ENCODE measurements at places on chromosomes 3 and 15.

GRCh38 chr3:167675848-167676247, 22.1 kb upstream of the WDR49 start:
- DNase-seq = no peak

GRCh38 chr15:48992545-48992944, 28.8 kb upstream of the SHC4 start:
- no peak for DNase-seq

DNA sequence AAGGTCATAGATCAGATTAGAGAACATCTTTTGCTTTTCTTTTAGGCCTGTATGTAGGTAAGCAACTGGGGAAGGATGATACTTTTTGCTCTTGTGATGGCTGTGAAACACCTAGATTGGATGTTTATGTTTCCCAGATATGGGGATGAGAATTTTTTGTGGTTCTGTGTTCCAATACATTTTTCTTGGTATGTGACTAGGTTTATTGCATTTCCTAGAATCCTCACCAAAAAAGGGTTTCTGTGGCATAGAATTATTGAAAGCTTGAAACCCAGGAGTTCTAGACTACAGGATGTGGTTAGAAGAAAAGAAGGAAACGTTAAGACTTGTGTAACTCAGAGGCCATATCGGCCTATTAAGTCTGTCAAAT, 25.8 kb downstream of the OXNAD1 start:
- DNase-seq = no peak

DNA sequence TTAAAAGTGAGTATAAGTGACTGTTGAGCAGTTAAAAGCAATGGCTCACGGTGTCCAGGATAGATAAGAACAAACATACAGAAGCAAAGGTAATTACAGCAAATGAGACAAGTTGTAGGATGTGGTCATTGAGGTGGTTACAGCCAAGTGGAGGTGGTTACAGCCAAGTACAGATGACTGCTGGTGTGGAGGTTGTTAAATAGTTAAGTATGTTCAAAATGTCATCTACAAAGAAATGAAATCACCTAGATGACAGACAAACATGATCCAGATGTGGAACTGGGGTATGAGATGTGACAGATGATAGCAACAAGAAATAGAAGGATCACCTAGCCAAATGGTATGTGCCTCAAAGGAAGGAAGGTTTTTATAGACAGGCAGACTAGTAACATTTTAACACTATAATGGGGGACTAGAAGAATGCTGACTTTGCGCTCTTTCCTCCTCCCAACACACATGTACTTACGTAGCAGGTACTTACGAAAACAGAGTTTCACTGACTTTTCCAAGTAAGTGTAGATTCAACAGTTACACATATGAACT, 6.8 kb upstream of the ANKRD28 start:
- DNase-seq = no peak

DNA sequence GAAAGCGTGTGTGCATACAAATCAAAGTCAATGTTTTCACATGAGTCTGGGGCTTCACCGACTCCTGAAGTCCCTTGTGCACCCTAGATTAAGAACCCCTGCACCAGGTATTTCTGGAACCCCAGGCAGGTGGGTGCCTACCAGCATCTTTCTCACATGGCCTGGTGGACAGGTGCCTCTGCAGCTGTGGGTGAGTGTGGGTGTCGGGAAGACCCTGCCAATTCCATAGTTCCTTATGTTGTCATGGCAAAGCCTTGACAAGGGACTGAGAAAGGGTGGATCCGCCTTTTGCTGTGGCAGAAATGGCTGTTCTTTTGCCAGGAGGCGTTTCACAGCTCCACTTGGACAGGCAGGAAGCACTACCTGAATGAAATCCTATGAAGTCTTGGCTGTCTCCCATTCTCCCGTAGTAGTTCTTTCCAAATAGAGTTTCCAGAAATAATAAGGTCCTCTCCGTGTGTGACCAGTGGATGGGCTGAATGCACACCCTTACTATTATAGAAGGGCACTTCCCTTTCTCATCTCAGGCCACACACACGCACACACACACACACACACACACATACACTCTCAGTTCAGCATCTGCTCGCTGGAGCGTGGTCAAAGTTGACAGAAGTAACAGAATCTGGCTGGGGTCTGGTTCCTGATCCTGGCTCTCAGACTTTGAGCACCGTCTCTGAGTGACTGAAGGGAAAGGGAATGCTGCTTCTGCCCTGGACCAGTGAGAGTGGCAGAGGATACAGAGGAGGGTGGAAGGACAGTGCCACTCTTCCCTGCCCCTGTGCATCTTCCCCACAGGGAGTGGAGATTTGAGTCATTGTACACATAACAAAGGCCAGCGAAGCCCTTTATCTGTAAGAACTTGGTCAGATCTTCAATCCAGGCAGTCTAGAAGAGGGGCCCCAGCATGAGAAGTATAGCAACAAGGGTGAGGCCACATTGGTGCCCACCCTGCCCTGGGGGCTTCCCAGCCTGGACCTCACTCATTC, 38.7 kb downstream of the PDIA5 start:
- DNase-seq = no peak

GRCh38 chr3:44355362-44356033, 16.9 kb downstream of the TCAIM start:
- DNase-seq = peak; percentile 84

DNA sequence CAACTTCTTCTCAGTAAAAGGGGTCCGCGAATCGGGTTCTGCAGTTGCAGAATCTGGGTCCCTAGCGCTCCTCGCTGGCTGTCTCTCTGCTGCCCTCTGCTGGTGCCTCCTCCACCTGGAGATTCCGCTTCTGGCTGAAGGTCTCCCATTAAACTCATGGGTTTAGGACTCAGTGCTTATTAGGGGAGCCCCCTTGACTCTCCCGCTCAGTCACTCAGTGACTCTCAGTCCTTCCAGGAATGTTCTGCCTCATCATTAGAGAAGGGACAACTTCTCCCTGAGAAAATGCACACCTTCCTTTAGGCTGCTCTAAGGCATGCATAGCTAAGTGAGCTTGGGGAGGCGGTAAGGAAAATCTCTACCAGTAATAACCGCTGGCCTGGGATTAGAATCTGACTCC, 7.1 kb downstream of the CPN2 start:
- peak; percentile 51 for DNase-seq

- DNase-seq = no peak
Observed at GRCh38 chr15:66932634-66933024, 132.8 kb upstream of the SMAD3 start.

GRCh38 chr15:70196372-70197316, 98.9 kb upstream of the TLE3 start:
- DNase-seq = peak; percentile 52

DNA sequence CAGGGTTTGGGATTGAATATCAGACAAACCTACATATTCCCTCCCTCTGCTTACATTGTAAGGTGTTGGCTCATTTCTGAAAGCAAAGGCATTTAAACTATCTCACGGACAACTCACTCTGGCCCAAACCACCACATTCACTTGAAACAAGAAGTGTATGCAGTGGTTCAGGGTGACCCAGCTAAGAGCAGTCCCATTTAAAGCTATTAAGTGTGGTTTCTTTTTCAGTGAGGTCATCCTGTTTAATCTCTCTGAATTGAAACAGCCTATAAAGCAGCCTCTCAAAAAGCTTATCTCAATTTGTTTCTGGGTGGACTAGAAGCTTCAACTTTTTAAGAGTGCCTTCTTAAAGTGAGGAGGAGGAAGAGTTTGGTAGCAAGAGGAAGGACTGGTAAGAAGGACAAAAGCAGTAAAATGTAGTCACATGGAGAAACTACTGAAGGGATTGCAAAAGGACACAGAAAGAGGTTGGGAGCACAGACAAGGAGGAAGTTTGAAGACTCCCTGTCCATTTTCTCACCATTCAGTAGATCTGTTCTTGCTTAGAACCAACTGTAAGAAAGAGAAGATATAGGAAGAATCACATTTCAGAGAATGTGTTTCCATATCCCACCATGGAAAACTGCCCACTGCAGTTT, 151.6 kb downstream of the TMCO5A start:
- peak; percentile 37 for DNase-seq

GRCh38 chr3:140416666-140417065, 261.2 kb upstream of the TRIM42 start:
- DNase-seq = no peak

GRCh38 chr3:158709666-158710083, 22.6 kb downstream of the RARRES1 start:
- peak; percentile 100 for DNase-seq

GRCh38 chr3:34957677-34958076, 681.6 kb upstream of the ARPP21 start:
- peak; percentile 71 for DNase-seq

GRCh38 chr3:187450431-187451190, 82.4 kb downstream of the RTP4 start:
- no peak for DNase-seq

- DNase-seq = no peak
Observed at GRCh38 chr3:10329495-10330015, 8.6 kb upstream of the SEC13 start.

- DNase-seq = no peak
Observed at GRCh38 chr15:90576711-90577389, 47.1 kb downstream of the CRTC3 start.

GRCh38 chr3:121269389-121269788, 276.4 kb downstream of the POLQ start:
- DNase-seq = no peak

DNA sequence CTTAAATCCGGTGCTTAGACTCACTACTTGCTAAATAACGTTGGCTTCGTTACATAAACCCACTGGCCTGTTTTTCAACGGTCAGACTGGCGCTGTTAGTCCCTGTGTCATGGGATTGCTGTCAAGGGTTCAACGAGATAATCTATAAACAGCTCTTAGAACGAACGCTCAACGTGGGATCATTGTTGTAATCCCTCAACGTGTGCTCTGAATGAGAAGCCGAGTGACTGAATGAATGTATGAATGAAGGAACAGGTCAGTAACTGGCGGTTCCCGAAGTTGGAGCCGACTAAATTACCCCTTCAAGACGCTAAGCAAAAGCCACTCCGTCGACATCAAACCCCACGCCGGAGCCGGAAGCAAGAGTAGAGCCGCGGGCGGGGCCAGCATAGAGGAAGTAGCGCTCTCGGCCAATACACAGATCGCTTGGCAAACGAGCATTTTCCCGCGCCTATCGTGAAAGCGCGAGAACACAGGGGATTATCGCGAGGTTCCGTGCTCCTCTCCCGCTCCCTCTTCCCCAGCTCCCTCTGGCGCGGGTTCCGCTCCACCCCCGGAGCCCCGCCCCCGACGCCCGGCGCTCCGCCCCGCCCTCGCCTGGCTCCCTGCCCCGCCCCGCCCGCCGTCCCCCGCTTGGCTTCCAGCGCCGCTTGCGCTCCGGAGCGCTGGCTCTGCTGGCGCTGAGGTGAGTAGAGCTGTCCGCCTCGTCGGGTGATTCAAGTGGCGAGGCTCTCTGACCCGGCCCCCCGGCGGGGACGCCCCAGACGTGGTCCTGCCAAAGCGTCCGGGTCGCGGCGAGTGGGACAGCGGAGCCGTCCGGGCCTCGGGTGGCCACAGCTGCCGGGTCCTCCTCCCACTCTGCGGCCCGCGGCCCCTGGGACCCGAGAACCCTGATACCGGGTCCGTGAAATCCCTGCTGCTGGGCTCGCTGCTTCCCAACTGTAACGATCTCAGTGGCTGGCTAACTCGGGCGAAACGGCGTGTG, at the start of gene LRRC28:
Gene LRRC28, plus strand, starts transcription at position 625 of the 985 bp plus-strand sequence. CDS start 4,477 bp downstream, outside the sequence.
- DNase-seq = peak; percentile 99

- no peak for DNase-seq
Observed at GRCh38 chr3:50359760-50360110, 414 bp upstream of the TMEM115 start.

GRCh38 chr3:73614419-73614818, 10.3 kb downstream of the PDZRN3 start:
- DNase-seq = peak; percentile 59

- no peak for DNase-seq
Observed at GRCh38 chr3:43760938-43761337, 70.2 kb downstream of the ABHD5 start.

GRCh38 chr15:57923750-57924149, 141.8 kb downstream of the ALDH1A2 start:
- no peak for DNase-seq

- peak; percentile 83 for DNase-seq
Observed at GRCh38 chr3:132916096-132916495, 122.1 kb upstream of the TMEM108 start.

DNA sequence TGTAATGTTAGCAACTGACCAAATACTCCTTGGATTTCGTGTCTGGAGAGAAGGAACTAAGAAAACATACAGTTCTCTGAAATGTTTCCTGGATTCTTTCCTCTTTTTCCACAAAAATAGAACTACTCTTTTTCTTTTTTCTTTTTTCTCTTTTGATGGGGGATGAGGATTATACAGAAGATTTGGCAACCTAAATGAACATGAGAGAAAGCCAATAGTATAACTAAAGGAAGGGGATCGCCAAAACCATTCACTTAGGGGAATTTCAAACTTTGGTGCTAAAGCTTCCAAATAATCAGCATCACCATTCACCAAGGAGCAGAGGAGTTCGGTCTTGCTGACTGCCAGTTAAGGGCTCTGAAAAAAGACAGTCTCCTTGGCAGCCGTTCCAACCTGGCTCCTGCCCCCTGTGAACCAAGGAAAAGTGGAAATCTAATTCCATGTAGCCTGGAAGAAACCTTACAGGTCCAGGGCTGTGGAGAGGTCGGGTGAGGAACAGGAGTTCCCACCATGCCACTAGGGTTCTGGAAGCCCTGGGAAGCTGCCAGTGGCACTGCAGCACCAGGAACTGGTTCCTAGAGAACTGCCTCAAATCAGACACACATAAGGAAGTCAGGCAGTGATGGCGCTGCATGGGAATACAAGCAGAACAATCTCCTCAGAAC, 176.9 kb downstream of the TNIK start:
- DNase-seq = no peak

DNA sequence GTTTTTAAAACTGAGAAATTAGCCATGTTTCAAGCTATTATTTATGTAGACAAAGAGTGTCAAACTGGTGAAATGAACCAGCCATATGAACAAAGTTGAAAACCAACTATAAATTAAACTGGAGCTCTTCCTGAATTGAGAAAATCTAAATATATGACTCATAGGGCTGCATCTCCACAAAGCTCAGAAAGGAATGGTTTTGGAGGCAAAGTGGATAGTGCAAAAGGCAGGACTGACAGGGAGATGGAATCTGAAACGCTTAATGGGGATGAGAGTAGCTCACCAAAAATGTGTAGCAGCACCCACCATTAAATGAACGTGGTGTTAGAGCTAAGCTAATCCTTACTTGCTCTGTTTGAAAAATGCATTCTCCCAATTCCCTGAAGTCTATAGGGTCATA, 1066.0 kb downstream of the AGBL1 start:
- DNase-seq = peak; percentile 29

GRCh38 chr15:91885714-91886270, 32.3 kb downstream of the SLCO3A1 start:
- DNase-seq = no peak

Measured in fibroblast of skin of back (primary cell).